ENCODE measurements at places on chromosomes 13 and 19.

GRCh38 chr19:31126236-31126635 lies 223.0 kb downstream of the TSHZ3 start:
- no peaks in the 10 kb centered on the region for H3K36me3 ChIP-seq
- no peak for DNase-seq
- peaks cover 4% of the 10 kb centered on the region for H3K27me3 ChIP-seq
- H3K27ac ChIP-seq = no peak overlapping the region
- H3K4me3 ChIP-seq = no peak overlapping the region

DNA sequence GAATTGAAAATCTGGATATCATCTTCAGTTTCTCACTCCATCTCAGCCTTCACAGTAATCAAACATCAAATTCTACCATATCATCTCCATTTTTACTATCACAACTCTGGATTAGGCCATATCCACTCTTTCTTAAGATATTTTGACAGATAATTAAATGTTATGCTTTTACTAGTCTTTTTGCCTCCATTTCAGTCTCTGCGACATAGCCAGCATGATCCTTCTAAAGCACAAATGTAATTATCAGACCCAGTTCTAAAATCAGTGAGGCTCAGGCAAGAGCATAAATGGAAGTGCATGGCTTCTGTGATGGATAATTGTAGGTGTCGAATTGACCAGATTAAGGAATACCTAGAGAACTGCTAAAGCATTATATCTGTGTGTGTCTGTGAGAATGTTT lies 307.7 kb downstream of the PCDH20 start:
- no peaks in the 10 kb centered on the region for H3K27me3 ChIP-seq
- H3K4me1 ChIP-seq = no peaks in the 10 kb centered on the region
- no peak overlapping the region for H3K27ac ChIP-seq
- H3K36me3 ChIP-seq = no peaks in the 10 kb centered on the region
- H3K4me3 ChIP-seq = no peak overlapping the region

DNA sequence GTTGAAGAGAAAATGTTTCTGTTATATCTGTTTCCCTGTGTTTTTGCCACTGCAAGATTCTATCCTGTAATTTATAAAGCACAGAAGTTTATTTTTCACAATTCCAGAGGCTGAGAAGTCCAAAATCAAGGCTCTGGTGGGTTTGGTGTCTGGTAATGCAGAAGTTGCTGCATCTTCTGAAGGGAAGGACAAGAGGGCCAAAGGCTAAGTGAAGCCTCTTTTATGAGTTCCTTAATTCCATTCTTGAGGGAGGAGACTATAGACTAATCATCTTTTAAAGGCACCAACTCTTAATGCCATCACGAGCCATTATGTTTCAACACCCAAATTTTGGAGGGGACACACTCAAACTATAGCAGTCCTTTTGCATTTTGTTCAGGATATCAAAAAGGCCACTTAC lies 34.1 kb upstream of the WDFY2 start:
- no peak for DNase-seq
- H3K4me3 ChIP-seq = no peak overlapping the region
- H3K36me3 ChIP-seq = no peaks in the 10 kb centered on the region
- peaks cover 4% of the 10 kb centered on the region for H3K27me3 ChIP-seq
- H3K4me1 ChIP-seq = no peaks in the 10 kb centered on the region

DNA sequence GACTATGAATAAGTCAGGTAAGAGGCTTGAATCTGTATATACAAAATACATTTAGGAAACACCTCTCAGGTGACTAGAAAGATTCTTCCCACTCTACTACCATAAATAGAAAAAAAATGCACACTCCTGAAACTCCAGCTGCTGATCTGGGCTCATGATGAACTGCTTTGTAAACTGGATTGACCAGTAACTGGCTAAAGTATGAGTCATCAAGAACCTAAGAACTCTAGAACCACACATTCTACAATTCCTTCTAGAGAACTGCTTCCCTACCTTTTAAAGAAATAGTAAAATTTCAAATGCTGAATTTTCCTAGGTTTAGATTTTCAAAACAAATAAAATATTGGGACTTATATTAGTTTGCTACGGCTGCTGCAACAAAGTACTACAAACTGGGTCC lies 55.2 kb downstream of the ELF1 start:
- no peak overlapping the region for H3K4me3 ChIP-seq
- H3K4me1 ChIP-seq = peaks cover 67% of the 10 kb centered on the region
- no peak overlapping the region for H3K27ac ChIP-seq

- no peaks in the 10 kb centered on the region for H3K4me1 ChIP-seq
- no peaks in the 10 kb centered on the region for H3K27me3 ChIP-seq
- no peaks in the 10 kb centered on the region for H3K36me3 ChIP-seq
- no peak overlapping the region for H3K4me3 ChIP-seq
- DNase-seq = no peak
Measured at GRCh38 chr13:44230736-44231135, 142.9 kb upstream of the SERP2 start.

DNA sequence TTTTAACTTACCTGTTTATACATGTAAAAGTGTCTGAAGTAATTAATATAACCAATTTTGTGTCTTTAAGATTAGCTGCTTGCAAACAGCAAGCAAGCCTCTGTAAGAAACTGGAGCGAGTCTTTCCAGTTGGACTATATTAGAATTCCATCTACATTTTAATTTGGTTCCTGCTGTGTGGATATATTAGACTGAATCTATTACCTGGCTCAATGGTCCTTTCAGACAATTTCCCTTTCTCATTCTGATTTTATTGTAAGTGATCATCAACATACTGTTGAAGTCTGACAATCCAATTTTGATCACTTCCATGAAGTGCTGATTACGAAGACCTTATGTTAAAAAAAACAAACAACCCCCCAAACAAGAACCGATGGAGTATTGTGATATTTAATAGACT lies 72.3 kb downstream of the GPC5 start:
- H3K4me3 ChIP-seq = no peak overlapping the region
- no peak overlapping the region for H3K27ac ChIP-seq
- no peaks in the 10 kb centered on the region for H3K36me3 ChIP-seq
- H3K4me1 ChIP-seq = no peaks in the 10 kb centered on the region

DNA sequence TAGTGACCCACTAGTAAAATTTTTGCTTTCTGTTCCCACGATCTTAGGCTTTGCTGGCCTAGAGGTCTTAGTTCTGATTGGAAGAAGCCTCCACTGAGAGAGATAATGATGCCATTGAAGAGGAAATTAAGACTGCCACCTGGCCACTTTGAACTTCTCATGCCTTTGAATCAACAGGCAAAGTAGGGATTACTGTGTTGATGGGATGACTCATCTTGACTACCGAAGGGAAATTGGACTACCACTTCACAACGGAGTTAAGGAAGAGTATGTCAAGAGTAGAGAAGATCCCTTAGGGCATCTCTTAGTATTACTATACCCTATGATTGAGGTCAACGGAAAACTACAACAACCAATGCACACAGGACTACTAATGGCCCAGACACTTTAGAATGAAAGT lies 12.7 kb upstream of the FREM2 start:
- H3K36me3 ChIP-seq = no peaks in the 10 kb centered on the region
- H3K4me1 ChIP-seq = no peaks in the 10 kb centered on the region
- no peak overlapping the region for H3K4me3 ChIP-seq

DNA sequence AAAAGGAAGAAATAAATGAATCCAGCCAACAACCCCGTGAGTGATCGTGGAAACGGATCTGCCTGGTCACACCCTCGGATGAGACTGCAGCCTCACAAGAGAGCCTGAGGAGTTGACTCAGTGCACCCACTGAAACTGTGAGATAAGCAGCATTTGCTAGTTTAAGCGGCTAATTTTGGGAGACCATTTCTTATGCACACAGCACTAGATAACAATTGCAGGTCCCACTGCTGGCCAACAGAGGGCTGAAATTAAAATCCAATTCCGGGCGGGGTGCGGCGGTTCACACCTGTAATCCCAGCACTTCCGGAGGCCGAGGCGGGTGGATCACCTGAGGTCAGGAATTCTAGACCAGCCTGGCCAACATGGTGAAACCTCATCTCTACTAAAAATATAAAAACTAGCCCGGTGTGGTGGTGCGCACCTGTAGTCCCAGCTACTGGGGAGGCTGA lies 3.6 kb downstream of the UQCR11 start:
- H3K27me3 ChIP-seq = no peaks in the 10 kb centered on the region
- H3K4me1 ChIP-seq = peaks cover 34% of the 10 kb centered on the region
- H3K27ac ChIP-seq = no peak overlapping the region
- H3K36me3 ChIP-seq = peaks cover 12% of the 10 kb centered on the region
- H3K4me3 ChIP-seq = no peak overlapping the region
- DNase-seq = no peak

DNA sequence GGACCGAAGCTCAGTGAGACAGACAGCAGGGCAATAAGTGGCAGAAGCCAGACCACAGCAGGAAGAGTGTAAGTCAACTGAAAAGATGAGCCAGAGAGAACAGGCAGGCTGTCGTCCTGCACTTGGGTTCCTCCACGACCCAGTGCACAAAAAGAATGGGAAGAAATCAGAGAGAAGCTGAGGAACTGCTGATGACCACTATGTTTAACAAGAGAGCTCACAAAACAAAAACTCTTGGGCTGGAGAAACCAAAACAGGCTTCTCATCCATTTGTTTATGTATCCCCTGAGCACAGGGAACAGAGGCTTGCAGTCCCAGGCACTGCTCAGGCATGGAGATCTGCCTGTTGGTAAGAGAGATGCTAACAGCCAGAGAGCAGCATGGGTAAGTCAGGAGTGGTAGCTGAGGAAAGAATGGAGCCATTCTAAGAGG lies 14.0 kb downstream of the AKAP8L start:
- DNase-seq = no peak
- H3K4me3 ChIP-seq = no peak overlapping the region
- peaks cover 32% of the 10 kb centered on the region for H3K36me3 ChIP-seq
- peaks cover 12% of the 10 kb centered on the region for H3K4me1 ChIP-seq
- no peaks in the 10 kb centered on the region for H3K27me3 ChIP-seq

GRCh38 chr19:939439-939838 lies 13.6 kb downstream of the ARID3A start:
- peaks cover 11% of the 10 kb centered on the region for H3K27me3 ChIP-seq
- no peak overlapping the region for H3K27ac ChIP-seq
- DNase-seq = no peak
- no peak overlapping the region for H3K4me3 ChIP-seq

DNA sequence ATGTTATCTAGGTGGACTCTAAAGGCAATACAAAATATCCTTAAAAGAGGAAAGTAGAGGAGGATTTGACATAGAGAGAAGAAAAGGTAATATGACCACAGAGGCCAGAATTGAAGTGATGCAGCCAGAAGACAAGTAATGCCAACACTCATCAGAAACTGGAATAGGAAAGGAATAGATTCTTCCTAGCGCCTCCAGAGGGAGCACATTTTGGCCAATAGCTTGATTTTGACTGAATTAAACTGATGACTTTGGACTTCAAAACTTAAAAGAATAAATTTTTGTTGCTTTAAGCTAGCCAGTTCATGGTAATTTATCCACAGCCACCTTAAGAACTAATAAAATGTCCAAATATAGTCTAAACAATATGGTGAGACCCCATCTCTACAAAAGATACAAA lies 1921.9 kb downstream of the OLFM4 start:
- no peak for DNase-seq
- no peak overlapping the region for H3K27ac ChIP-seq
- H3K4me1 ChIP-seq = no peaks in the 10 kb centered on the region

DNA sequence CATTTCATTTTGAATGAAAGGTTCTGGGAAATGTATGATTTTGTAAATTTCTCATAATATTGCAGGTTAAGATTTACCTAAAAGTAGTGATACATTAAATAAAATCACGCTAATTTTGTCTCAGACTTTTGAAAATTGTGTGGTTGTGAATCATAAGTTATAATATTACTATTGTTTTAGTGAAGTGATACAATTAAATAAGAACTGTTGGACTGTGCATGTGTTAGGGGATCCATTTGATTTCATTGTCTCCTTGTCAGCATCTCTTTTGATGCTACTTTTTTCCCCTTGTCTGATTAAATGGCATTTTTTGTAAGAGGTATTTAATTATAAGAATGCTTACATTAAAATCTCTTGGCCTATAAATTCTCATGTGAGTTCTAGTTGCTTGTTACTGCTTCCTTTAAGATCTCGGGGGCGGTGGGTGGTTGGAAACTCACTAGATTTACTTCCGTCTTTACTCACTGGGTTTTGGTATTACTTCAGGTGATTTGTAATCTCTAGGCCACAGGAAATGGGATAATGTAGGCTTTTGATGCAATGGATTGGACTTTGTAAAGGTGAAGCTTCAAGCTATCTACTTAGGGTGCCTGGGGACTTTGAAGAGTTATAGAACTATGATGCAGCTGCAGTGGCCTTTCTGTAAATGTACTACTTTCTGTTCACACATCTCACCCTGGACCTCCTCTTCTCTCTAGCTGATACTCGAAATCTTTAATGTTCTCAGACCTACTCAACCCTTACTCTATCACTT lies 66.5 kb downstream of the PAN3 start:
- no peaks in the 10 kb centered on the region for H3K27me3 ChIP-seq
- H3K36me3 ChIP-seq = peaks cover 46% of the 10 kb centered on the region

- no peaks in the 10 kb centered on the region for H3K4me1 ChIP-seq
- peaks cover 43% of the 10 kb centered on the region for H3K36me3 ChIP-seq
Measured at GRCh38 chr13:40756042-40756441, 14.9 kb downstream of the MRPS31 start.

- H3K27ac ChIP-seq = no peak overlapping the region
- peaks cover 2% of the 10 kb centered on the region for H3K36me3 ChIP-seq
- no peak overlapping the region for H3K4me3 ChIP-seq
- DNase-seq = no peak
- H3K27me3 ChIP-seq = no peaks in the 10 kb centered on the region
Measured at GRCh38 chr13:30186634-30187415, 120.5 kb downstream of the KATNAL1 start.

DNA sequence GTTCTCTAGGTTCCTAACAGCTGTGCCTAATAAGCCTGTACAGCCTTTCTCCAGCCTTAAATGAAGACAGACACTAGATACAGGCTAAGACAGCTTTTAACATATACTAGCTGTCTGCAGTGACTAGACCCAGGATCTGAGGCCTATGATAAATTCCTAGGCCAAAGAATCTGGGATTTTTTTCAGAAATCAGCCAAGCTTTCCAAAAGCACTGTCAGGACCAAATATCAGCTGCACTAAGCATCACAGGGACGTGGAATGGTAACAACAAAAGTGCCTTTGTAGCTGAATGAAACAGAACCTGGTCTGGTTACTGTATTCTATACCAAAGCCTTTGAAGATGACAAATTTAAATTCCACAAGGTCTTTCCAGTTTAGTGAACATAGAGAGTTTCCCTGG lies 77.9 kb upstream of the DOCK9 start:
- no peak overlapping the region for H3K4me3 ChIP-seq
- no peak overlapping the region for H3K27ac ChIP-seq
- peaks cover 75% of the 10 kb centered on the region for H3K4me1 ChIP-seq
- no peaks in the 10 kb centered on the region for H3K27me3 ChIP-seq
- DNase-seq = no peak
- H3K36me3 ChIP-seq = peaks cover 24% of the 10 kb centered on the region

DNA sequence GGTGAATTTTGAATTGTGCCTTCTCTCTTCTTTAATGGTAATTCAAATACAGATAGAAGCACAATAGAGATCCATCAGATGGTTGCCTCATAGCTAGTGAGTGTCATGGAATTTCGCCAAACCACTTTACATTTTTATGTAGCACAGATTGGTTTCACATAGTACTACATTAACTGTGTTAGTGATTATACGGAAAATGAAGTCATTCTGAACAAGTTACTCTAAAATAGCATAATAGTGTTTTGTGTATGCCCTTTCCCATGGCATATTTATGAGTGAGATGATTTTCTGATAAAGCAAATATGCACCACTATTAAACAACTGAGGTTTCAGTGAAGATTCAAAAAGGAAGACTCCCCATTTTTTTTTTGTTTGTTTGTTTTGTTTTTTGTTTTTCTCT lies 1623.5 kb downstream of the PCDH9 start:
- H3K36me3 ChIP-seq = no peaks in the 10 kb centered on the region
- DNase-seq = no peak
- no peaks in the 10 kb centered on the region for H3K4me1 ChIP-seq
- no peak overlapping the region for H3K4me3 ChIP-seq
- no peak overlapping the region for H3K27ac ChIP-seq
